ENCODE measurements at places on chromosomes 5 and 9.

- no peak for DNase-seq
Observed at GRCh38 chr9:117412006-117412715, 2.7 kb downstream of the ASTN2 start.

DNA sequence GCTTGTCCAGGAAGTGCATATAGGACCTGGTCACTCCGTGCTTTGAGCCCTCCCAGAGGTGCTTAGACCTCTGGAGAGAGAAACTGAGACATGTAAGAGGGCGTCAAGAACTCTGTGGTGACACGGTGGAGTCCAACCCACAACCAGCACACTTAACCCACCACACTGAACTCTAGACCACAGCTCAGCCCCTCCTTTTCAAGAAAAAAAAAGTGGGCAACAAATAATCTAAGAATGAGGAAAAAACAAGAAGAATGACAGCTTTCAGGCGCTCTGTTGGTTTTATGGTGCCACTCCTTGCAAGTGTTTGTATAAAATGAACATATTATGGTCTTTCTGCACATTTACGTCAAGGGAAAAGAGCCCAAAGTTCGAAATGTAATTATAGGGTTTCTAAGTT lies 50.2 kb upstream of the SNAPC3 start:
- DNase-seq = no peak

DNA sequence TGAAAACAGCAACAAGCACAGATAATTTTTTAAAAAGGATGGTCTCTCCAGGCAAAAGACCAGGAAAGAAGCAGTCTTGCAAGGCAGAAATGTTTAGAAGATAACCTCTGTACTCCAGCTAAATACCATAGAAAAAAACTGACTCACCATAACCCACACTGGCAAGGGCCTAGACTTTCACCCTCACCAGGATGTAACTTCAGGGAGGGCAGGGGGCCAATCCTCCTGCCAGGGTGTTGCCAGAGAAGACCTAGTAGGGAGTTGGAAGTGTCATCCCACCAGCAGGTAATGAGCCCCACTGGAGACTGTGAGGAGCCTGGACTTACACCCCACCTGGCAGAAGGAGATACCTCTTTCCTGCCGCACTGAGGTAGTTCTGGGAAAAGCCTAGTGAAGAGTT lies 97.6 kb downstream of the PRELID2 start:
- DNase-seq = no peak

- DNase-seq = no peak
Observed at GRCh38 chr5:17238521-17239041, 21.1 kb downstream of the BASP1 start.

GRCh38 chr9:84138541-84138940 lies 157.9 kb downstream of the RMI1 start:
- no peak for DNase-seq

- DNase-seq = no peak
Observed at GRCh38 chr9:128822407-128823042, 4.2 kb downstream of the ENDOG start.

GRCh38 chr5:96640696-96641095 lies 21.5 kb upstream of the CAST start:
- no peak for DNase-seq

GRCh38 chr9:92974761-92975755 lies 27.7 kb downstream of the FGD3 start:
- DNase-seq = no peak
